Thoracic aorta (tissue), 2 donors: ENCODE measurements at places on chromosomes 5 and 9. TPM values are rescaled to one million over a fixed set of nuclear protein-coding genes. Genes with fewer than 3 reads are reported as not detected.

The CDH18 gene
- not detected for total RNA-seq

The PCDHB9 gene
- 4.2 TPM for total RNA-seq

The DCAF12 gene
- 14.9 TPM for total RNA-seq

The TSSK1B gene
- not detected for total RNA-seq

The BARHL1 gene
- total RNA-seq: not detected

The SH2D3C gene
- 13.1 TPM for total RNA-seq

The CFAP90 gene
- not detected for total RNA-seq

The GEMIN5 gene
- 13.4 TPM for total RNA-seq

The GM2A gene
- 32.1 TPM for total RNA-seq

The PPIP5K2 gene
- total RNA-seq: 60.8 TPM

The KLHL3 gene
- 12.8 TPM for total RNA-seq

The NDUFS4 gene
- 42.0 TPM for total RNA-seq

DNA sequence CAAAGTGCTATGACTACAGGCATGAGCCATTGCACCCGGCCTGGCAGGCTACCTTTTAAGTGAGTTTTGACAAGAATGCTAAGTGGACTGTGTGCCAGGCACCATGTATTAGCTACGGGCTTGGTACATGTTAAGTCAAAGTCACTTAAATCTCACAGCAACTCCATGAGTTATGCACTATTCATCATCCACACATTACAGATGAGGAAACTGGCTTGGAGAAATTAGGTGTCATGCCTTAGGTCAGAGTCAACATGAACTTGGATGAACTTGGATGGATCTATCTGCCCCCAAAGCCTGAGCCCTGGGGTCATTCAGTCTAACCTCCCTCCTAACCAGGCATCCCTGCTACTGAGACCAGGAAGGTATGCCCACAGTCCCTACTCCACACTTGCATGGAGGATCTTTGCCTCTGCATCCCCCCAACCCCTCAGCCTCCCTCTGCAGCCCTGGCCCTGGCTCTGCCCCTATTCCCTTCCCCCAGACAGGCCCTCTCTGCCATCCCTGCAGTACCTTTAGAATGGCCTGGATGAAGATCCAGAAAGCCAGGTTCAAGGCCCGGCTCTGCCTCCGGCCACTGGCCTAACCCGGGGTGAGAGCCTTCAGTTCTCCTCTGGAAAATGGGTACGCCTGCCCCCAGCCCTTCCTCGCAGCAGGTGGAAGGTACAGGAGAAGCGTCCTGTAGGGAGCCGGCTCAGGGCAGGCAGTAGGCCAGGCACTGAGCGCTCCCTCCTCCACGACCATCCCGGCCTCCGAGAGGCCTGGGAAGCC lies 685 bp upstream of the ADGRD2 start:
- no peak for DNase-seq

GRCh38 chr9:98101868-98102273 lies 17.2 kb downstream of the TRIM14 start:
- no peak for DNase-seq

DNA sequence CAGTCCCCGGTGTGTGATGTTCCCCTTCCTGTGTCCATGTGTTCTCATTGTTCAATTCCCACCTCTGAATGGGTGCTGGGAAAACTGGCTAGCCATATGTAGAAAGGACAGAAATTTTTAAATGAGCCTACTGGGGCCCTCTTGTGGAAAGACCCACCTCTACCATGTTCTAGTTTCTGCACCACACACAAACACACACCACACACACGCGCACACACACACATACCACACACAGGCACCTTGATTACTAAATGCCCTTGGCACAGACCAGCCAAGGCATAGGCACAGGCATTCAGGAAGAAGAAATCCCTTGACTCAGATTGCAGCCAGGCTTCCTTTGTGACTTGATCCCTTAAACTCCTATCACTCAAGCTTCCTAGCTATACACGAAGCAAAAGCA lies 60.5 kb downstream of the SIL1 start:
- DNase-seq: no peak

- DNase-seq: no peak
These were observed 146.5 kb upstream of the TLX3 start for GRCh38 chr5:171162596-171162995.

- DNase-seq: no peak
These were observed 52.6 kb downstream of the EBF1 start for GRCh38 chr5:159047086-159047485.

GRCh38 chr5:116970318-116970717 lies 395.7 kb upstream of the SEMA6A start:
- DNase-seq: no peak

DNA sequence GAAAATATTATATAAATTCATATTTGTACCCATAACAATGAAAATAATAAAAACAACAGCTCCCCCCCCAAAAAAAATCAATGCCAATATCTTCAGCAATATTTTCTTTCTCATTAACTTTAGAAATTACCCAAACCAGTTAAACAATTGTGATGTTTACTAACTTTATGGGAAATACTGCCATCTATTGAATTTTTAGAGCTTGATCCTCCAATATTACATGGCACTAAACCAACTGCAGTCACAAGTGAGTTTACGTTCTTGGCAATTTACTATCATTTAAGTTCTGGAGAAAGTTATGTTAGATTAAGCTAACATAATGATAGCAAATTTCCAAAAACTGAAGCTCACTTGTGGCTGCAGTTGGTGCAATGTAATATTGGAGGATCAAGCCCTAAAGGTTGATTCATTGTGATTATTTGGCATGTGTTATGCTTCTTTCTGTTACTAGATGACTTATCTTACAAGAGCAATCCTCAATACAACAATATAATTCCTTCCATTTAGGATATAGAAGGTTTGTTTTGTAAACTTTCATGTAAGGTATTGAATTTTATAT lies 379.5 kb downstream of the CDH18 start:
- no peak for DNase-seq

DNA sequence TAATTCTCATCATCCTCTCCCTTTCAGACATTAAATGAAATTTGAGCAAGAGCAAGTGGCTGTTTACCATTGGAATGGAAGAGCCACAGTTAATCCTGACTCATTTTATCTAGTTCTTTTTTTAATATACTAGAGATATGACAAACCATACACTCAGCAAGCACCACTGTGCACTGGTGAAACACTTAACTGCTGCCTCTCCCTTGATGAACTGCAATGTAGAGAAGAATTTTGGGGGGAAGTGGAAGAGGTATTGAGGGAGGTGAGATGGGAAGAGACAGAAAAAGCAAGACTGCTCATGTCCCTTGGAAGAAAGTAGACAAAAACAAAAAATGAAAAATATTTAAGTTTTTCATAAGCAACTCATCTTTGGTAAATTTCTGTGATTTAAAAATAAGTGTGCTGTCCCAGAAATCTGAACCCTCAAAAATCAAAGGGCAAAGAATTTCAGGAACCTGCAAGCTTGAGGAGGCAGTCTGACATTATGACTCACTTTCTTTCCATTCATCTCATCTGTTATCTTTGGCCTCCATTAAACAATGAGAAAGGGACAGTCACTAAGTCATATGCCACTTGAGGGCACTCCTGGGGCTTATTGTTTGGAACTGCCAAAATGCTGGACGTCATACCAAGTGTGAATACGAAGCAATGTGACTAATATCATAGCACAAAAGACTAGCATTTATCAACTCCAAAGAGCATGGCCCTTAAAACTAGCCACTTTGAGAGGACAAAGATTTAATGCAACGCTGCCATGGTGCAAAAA lies 566.8 kb upstream of the DMAC1 start:
- DNase-seq: no peak

DNA sequence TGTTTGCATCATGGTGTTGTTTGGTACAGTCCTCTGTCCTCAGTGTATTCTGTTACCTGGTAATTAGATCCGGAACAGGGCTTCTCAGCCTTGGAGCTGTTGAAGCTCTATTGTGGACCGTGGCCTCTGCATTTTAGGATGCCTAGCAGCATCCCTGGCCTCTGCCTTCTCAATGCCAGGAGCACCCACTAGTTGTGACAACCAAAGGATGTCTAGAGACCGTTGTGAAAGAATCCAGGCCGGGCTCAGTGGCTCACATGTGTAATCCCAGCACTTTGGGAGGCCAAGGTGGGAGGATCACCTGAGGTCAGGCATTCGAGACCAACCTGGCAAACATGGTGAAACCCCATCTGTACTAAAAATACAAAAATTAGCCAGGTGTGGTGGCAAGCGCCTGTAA lies 159.6 kb downstream of the CACNA1B start:
- no peak for DNase-seq

- DNase-seq: no peak
These were observed 211.5 kb downstream of the EBF1 start for GRCh38 chr5:158888206-158888605.

DNA sequence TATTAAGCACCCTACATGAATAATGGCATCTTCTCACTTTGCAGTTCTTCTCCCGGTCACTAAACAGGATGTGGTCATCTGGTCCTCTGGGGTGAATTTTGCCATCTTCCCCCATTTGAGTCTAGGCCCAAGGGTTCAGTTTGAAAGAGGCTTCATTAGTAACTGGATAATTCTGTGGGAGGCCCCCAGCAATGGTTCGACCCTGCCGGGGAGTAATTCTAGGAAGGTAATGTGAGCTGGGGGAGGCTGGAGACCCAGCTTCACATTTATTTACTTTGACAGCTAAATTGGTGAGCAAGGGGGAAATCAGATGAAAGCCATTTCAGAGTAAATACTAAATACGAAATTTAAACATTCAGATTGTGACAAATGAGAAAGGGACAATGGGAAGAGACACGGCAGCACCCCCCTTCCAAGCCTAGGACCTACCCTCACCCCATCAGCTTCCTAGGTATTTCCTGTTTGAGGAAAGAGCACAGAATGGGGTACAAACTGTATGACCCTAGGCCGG lies 4.1 kb upstream of the LHX6 start:
- DNase-seq: no peak

- no peak for DNase-seq
These were observed 60.2 kb downstream of the MELK start for GRCh38 chr9:36632892-36633291.

DNA sequence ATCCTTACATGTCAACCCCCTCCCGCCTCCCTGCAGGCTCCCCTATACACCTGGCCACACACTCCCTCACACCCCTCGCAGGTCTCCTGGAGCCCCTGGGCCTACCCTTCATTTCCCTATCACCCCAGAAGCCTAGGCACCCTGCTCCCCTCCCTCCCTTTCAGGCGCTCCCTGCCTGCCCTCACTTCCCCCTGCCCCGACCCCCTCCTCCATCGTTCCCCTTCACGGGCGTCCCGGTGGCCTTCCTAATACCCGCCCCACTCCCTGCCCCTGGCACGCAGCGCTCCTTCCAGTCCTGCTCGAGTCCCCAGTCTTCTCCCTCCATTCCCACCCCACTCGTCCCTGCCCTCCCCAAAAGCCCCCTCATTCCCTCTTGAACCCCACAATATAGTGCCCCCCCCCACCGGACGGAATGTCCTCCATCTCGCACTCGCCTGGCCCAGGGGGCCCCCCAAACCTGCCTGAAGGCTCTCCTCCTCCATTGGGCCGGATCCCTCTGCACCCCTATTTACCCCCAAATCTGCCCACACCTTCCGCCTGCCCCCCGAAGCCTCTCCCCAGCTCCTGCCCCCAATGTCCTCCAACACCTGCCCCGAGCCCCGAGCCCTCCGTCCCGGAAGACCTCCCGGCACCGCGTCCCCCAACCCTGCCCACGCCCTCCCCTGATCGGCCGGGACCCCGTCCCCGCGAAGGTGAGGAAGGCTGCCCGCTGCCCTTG lies 746 bp downstream of the STRBP start:
- DNase-seq: no peak
